ENCODE measurements at places on chromosomes 13 and 19.

DNA sequence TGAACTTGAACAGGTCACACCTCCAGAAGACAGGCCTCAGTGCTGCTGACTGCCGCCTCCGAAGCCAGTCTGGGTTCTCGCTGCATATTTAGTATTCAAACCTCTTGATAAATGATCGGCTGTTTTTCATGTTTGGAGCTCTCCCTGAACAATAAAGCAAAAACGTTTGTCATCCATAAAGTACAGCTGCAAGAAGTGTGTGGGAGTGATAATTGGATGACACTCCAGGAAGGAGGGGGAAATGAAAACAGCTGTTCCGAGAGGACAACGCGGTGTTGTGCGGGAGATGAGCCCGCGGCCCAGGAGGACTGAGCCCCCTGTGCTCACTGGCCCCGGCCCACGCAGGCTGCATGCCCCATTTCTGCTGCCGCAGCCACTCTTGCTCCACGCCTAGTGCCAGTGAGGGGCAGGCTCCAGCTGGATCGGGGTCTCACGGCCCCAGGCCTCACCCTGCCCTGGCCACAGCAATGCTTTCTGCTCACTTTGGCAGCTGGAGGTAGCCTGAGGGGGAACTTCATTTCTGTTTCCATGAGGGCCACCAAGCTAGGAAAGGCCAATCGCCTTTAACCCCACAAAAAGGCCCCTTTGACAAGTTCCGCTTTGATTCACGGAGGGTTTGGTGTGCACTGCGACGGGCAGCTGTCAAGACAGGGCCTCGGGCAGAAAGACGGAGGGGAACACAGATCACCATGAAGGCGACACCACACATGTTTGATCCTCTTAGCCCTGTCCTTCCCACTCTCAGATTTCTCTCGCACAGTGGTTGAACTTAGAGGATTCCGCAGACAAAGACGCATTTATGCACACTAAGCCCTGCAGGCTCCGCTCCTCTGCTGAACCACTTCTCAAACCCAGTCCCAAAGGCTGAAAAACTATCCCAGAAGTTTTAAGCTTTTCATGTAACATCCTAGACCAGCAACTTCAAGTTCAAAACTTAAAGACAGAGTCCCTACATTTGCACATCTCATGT lies 537.6 kb downstream of the EFNB2 start:
- no peak for DNase-seq

DNA sequence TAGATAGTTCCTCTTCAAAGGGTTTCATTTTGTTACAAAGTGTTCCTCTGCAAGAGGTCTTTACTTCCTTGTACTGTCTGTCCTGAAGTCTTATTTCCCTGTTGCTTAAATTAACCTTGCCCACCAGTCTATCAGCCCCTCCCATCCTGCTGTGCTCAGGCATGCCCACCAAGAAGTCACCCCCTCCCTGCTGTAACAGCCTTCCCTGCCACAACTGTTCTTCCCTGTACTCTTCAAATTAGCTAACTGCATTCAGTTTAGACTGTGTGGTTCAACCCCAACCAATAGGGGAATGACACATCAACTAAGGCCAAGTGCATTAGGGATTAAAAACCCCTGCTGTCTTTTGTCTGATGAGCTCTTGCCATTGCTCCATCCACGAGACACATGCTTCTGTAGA lies 34.4 kb upstream of the ZNF562 start:
- DNase-seq = no peak

- DNase-seq = no peak
Measured at GRCh38 chr19:48777139-48777538, 21.8 kb downstream of the FGF21 start.

DNA sequence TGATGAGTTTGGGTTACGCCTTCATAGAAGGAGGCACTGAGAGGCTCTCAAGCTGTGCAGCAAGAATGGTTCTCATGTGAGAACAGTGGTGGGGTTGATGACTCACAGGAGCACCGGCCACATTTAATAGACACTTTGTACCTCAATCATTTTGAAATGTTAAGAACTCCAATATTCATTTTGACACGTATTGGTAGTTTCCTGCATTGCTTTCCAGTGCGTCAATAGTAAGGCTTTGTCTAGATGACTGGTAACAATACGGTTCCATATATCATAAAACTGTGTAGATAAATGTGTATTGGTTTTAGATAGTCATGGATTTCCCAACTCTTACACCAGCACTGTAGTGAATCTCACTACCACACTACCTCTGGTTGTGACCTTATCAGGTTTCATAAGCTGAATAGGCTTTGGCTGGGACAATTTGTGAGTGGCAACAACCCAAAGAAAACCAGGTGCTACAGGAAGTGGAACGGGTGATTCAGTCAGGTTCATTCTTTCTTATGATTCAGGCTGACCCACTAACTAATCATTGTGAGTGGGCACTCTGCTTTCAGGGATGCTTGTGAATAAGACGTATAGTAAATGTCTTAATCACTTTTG lies 362.6 kb downstream of the KLF5 start:
- DNase-seq = no peak

- DNase-seq = no peak
Measured at GRCh38 chr19:12075538-12076139, 11.1 kb downstream of the ZNF844 start.

DNA sequence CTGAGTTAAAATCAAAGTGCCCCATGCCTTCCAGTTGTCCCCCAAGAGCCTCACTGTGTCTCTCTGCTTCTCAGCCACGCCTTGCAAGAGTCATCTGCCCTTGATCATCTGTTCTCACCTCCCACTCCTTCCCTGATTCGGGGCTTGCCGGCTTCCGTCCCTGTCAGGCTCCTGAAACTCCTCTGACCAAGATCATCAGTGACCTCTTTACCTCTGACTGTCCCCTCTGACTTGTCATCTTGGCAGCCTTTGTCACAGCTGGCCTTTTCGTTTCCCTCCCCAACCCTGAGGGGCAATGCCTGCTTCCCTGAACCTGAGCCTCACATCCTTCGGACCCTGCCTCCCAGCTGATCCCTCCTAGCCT lies 66.3 kb downstream of the MAP4K1 start:
- DNase-seq = no peak

DNA sequence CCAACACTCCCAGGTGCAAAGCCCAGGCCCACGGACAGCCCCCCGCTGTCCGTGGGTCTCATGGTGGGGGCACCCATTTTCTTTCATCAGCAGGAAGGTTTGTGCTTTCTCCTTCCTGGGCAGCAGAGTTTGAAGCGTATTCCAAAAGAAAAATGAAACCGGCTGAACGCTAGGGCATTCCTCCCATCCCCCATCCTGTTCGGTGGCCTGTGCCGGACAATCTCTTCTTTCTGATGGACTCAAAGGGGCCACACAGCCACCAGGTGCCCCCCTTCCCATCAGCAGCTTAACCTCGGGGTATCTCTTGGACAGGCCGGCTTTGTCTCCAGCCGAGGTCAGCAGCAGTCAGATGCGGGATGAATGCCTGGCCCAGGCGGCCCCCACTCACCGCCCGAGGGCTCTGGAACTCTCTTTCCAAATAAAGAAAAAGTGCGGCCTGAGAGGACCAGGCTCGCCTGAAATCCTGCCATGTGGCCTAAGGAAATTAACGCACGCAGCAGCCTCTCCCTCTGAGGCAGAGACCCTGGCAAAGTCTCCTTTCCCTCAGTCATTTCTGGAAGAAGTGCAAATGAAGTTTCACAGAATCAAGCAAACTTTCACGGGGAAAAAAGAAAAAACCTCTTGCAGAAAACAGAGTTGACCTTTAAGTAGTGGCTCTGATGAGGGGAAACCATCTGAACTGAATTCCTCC lies 67.8 kb downstream of the RASA3 start:
- no peak for DNase-seq

DNA sequence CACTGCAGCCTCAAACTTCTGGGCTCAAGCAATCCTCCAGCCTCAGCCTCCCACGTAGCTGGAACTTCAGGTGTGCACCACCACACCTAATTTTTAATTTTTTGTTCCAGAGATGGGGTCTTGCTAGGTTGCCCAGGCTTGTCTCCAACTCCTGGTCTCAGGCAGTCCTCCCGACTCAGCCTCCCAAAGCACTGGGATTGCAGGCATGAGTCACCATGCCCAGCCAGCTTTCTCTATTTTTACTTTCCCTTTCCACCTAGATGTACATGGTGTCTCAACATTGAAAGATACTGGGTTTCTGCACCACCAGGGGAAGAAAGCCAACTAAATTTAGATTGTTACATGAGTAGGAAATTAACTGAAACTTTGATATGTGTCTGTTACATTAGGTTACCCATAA lies 13.8 kb upstream of the ZNF846 start:
- no peak for DNase-seq

Data from HL-60 (cell line).